ENCODE measurements at places on chromosomes 1 and 21.
A peak's percentile ranks its signal among the peaks of the same experiment; 100 is the strongest.

- DNase-seq = no peak
These were observed 230.8 kb upstream of the CHRM3 start for GRCh38 chr1:239155466-239156091.

DNA sequence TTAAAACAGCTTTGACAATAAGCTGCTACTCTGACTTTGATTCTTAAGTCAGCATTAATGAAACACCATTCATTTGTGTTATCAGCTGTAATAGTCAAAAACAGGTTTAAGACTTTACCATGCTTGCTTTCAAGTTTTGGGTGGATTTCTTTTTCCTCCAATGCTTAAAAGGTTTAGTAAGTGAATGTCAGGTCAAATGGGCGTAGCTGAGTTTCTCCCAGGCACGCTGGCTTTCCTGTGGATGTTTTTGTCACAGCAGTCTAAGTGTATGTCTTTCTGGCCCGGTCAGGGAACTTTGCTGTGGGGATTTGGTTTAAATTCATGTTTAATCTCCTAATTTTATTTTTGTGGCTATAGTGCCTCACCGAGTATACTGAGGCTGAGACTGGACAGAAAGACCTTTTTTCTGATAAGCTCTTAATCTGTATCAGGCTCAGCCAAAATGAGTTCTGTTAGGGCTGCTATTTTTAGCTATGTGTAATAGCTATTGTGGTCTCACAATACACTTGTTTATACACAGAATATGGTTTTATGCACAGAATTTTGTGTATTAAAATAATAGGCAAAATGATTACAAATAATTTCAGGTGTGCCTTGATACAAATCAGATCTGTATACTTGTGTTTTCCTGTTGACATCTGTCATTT is 292.8 kb downstream of the DISC1 start:
- DNase-seq = no peak

- no peak for DNase-seq
These were observed 62.6 kb upstream of the CYYR1 start for GRCh38 chr21:26635681-26636080.

DNA sequence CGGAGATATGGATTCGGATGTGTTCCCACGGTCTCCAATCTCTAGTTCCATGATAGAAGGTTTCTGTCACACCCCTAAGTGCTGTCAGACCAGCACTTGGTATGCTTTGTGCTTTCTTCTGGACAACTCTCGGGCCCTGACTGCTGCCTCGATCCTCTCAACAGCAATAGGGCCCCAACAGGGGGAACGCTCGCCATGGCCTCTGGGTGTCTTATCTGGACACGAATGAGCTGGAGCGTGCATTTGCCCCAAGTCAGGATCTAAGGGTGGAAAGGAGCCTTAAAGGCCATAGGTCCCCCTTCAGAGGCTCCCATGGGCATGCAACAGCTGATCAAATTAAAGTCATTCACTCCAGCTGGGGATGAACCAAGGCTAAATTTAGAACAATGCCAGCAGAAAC is 76.8 kb downstream of the TCP10L start:
- DNase-seq = no peak

GRCh38 chr1:87951852-87952251 is 623.2 kb downstream of the LMO4 start:
- DNase-seq = no peak

GRCh38 chr1:101379950-101380349 is 143.1 kb downstream of the S1PR1 start:
- DNase-seq = no peak

GRCh38 chr1:193799948-193800690 is 613.7 kb upstream of the B3GALT2 start:
- DNase-seq = no peak

- DNase-seq = no peak
These were observed 6.8 kb downstream of the RPE65 start for GRCh38 chr1:68442822-68443556.

DNA sequence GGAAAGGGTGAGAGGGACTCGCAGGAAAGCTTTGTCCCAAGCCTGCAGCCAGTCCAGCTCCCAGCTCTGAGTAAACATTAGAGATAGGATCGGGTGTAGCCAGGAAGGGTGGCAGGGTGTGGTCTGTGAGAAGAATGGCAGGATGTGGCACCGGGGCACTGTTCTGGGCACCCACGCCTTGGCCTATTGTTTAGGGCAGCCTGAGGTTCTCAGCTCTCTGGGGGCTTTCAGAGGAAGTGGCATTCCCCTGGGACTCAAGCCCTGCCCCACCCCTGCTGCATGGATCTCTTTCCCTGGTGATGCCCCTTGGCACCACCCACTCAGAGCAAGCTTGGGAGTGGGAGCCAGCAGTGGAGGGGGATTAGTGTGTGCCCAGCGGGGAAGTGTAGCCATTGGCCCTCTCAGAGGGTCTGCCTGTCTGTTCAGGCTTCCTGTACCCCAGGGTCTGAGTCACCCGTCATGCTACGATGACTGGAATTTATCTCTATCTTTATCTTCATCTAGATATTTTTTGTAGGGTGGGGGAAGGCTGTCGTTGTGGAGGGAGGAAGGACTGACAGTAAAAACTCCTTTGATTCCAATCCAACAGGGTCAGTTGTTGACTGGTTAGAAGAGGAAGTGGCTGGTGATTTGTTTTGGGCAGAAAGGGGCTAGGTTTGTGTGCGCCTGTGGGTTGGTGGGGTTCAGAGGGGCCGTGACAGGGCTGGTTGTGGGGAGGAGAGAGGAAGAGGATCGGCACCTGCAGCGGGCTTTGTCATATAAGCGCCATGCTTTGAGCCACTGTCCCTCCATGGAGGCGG is 31.6 kb downstream of the SOX13 start:
- no peak for DNase-seq

GRCh38 chr1:2301607-2302291 is 73.6 kb downstream of the SKI start:
- no peak for DNase-seq

DNA sequence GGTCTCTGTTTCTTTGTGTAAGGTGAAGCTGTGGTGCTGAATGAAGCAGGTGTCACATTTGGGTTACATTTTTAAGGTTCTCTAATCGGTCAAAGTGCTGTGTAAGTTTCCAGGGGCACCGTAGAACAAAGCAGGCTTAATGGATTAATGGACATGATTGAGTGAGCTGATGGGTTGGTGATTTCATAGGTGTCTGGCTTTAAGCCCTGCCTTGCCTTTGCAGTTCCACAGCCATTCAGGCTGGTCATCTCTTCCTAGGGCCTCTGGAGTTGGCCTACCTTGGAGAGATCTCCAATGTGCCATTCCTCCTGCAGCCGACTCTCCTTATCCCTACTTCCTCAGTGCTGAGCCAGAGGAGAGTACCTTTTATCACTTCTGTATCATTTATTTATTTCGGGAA is 15.2 kb downstream of the GALNT2 start:
- DNase-seq = no peak

DNA sequence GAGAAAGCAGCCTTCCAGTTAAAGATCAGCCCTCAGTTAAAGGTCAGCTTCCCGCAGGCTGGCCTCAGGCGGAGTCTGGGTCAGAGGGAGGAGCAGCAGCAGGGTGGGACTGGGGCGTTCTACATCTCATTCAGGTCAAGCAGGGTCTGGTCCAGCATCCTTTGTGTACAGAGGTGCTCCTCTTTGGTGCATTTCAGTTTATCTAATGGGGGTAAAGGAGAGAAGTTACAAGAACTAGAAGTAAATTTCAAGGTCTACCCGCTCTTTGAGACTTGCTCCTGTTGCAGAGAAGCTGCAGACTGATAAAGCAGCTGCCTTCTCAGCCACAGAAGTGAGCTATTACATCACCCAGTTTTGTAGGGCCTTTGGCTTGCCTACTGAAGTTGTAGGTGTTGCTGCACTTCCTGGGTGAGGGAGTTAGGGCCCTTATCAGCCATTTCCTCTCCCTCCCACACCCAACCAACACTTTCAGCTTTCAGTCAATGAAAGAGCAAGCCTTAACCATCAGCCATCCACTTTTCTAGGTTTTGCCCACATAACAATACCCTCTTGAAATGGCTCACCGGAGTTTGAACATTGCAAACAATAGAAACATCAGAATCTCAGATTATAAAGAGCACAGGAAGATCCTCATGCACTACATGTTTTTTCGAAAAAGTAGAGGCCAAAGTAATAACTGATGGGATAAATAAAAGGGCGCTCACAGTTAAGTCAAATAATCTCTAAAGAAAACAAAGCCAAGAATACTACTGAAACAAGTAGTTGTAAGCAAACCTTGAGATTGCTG is 2.8 kb upstream of the NUP210L start:
- peak; percentile 64 for DNase-seq

DNA sequence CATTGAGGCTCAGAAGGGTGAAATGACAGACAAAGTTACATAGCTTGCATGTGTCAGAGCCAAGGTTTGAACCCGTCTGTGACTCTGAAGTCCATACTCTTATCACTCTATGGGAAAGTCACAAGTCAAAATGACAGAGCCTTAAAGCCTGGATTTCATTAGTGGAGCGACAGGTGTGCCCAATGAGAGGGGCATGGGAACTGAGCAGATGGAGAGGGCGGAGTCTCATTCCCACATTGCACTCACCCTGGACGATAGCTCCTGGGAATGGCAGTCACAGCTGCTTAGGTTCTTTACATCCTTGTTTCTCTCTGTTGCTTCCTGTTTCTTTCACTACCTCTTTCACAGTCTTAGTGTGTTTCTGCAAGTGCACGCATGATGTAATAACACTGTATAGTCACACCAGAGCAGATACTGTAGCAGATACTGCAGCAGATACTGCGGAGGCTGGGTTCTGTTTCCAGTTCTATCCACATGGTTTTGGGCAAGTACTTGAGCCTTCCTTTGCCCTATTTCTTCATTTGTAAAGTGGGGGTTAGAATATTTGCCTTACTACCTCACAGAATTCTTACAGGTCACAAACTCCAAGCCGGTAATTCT is 127.2 kb downstream of the ZSCAN20 start:
- DNase-seq = no peak

DNA sequence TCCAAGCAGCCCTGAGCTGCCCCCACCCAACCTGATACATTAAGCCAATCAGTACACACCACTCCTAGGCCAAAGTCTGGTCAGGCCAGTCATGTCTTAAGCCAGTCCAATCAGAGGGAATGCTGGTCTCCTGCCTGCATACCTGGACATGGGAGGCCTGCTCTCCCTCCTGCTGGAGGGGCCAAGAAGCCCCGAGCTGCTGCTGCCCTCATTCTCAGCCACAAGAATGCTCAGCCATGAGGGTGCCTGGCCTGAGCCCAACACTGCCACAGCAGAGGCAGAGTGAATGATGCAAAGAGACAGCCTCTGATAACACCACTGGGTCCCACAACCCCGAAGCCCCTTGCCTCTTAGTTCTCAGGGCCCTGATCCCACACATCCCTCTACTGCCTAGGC is 23.0 kb downstream of the CHD5 start:
- no peak for DNase-seq

DNA sequence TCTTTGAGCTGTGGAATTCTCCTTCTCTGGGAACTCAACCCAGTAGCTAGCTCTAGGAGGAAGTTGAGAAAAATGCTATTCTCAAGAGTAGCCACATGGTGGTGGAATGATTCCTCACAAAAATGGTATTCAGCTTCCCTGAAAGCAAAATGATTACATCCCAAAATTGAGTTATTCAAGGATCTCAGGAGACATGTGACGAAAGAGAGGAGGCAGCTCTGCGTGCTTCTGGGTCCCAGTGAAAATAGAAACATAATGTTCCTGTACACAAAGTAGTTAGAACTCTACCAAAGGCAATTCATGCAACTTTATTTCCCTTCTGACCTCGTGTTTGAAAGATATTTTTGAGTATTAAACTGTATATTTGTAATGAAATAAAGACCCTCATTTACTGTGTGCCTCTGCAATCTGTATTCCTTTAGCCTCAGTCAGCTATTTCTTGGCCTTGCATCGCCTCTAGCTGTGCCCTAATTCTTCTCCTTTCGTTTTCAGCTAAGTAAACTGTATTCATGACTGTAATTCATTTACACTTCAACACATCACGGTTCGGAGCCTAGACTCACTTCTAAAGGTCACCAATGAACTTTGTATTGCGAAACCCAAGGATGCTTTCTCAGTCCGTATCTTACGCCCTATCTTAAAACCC is 167.3 kb downstream of the FASLG start:
- no peak for DNase-seq

DNA sequence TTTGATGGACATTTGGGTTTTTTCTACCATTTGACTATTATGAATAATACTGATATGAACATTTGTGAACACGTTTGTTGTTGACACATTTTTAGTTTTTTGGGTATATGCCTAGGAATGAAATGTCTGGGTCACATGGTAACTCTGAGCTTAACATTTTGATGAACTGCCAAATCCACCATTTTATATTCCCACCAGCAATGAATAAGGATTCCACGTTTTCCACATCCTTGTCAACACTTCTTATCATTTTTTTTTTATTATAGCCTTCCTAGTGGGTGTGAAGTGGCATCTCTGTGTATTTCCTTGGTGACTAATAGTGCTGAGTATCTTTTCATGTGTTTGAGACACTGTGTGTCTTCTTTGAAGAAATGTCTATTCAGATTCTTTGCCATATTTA is 67.6 kb downstream of the RASAL2 start:
- no peak for DNase-seq

Measured in activated CD8-positive, alpha-beta memory T cell treated with anti-CD3 and anti-CD28 coated beads, Interleukin-2, amount 50 U/mL, for 4 hours (primary cell).